ENCODE measurements at places on chromosomes 2 and 18.

- H3K4me1 ChIP-seq, result no peaks in the 10 kb centered on the region
- no peak overlapping the region for H3K27ac ChIP-seq
- no peak for DNase-seq
- H3K36me3 ChIP-seq, result no peaks in the 10 kb centered on the region
Measured at GRCh38 chr2:12602661-12603060, 114.1 kb upstream of the TRIB2 start.

DNA sequence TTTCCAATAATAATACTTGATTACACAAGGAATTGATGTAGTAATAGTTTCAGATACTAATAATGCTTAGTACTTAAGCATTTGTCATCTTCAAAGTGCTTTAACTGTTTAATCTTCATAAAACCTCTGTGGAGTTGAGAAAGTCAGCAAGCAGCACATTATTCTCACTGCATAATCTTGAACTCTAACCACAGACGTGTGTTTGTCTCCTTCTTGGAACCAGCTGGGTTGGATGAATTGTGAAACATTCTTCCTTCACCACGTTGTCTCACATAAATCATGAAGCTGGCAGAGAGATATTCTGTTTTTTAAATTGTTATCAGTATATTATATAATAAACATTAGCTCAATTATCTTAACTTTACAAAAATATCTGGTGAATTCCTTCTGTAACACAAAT lies 55.1 kb upstream of the LDAH start:
- H3K36me3 ChIP-seq, result no peaks in the 10 kb centered on the region
- no peak overlapping the region for H3K4me3 ChIP-seq
- no peaks in the 10 kb centered on the region for H3K27me3 ChIP-seq

GRCh38 chr18:23648456-23648855 lies 14.3 kb downstream of the ANKRD29 start:
- H3K36me3 ChIP-seq, result no peaks in the 10 kb centered on the region
- no peak for DNase-seq
- peaks cover 4% of the 10 kb centered on the region for H3K4me1 ChIP-seq
- no peak overlapping the region for H3K27ac ChIP-seq
- no peaks in the 10 kb centered on the region for H3K27me3 ChIP-seq

DNA sequence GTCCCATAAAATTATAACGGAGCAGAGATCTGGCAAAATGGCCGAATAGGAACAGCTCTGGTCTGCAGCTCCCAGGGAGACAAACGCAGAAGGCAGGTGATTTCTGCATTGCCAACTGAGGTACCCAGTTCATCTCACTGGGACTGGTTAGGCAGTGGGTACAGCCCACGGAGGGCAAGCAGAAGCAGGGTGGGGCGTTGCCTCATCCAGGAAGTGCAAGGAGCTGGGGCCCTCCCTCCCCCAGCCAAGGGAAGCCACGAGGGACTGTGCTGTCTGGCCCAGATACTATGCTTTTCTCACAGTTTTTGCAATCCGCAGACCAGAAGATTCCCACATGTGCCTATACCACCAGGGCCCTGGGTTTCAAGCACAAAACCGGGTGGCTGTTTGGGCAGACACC lies 22.8 kb downstream of the ICA1L start:
- H3K27me3 ChIP-seq, result no peaks in the 10 kb centered on the region
- H3K4me1 ChIP-seq, result no peaks in the 10 kb centered on the region
- no peak overlapping the region for H3K27ac ChIP-seq
- no peak for DNase-seq
- no peak overlapping the region for H3K4me3 ChIP-seq
- H3K36me3 ChIP-seq, result no peaks in the 10 kb centered on the region

DNA sequence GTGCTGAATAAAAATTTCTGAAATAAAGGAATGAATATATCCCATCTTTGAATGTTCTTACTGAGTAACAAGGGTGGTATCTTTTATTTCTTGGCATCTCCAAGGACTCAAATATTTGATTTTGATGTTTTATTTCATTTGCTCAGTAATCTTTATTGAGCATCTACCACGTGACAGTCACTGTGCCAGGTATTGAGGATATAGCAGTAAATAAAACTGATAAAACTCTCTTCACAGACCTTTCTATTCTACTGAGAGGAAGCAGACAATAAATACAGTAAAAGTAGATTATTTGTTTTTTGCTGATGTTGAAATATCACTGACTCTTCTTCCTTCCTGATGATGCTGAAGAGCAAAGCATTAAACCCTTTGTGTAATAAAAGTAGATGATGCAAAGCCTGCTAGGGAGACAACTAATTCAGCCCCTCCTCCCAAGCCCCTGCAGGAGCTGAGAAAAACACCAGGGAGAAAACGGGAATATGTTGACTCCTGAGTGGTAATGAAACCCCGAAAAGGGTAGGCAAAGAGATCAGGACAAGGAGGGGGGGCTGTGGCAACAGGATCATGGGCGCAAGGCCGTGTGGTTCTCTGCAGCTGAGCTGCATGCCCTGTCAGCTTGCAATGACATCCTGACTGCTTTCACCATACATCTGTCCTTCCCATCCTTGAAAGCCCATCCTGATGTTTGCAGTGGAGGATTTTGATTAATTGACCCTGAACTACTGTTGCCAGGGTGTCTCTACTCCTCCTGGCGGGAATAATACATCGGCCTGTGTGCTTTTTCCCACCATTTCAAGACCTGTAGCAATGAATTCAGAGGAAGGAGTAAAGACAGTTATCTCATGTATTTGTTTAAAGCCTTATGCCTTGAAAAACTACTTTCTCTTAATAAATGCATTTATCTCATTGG lies 117.4 kb downstream of the EML6 start:
- H3K27me3 ChIP-seq, result no peaks in the 10 kb centered on the region
- no peak overlapping the region for H3K4me3 ChIP-seq
- DNase-seq, result no peak
- H3K27ac ChIP-seq, result no peak overlapping the region
- peaks cover 10% of the 10 kb centered on the region for H3K4me1 ChIP-seq

GRCh38 chr2:2645162-2645855 lies 314.2 kb upstream of the MYT1L start:
- H3K4me3 ChIP-seq, result no peak overlapping the region
- no peaks in the 10 kb centered on the region for H3K27me3 ChIP-seq
- no peak overlapping the region for H3K27ac ChIP-seq

DNA sequence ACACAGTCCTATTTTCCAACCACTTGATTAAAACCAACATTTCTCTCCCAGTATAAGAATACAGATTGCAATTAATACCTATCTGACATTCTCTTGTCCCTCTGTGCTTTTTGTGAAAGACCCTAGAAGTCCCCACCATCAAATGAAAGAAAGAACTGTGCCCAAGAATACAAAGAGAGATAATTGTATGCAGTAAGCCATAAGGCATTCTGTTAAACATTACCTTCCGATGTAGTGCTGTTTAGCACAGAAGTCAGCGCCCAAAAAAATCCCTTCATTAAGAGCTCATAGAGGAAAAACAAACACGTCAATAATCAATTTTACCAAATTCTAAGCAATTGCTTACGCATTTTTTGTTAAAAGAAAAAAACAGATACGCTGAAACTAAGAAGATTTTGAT lies 41.1 kb downstream of the ZNF516 start:
- H3K4me3 ChIP-seq, result no peak overlapping the region
- DNase-seq, result no peak
- H3K36me3 ChIP-seq, result peaks cover 4% of the 10 kb centered on the region
- H3K27ac ChIP-seq, result no peak overlapping the region
